ENCODE measurements at places on chromosomes 2 and 18. TPM values are rescaled to one million over a fixed set of nuclear protein-coding genes. Genes with fewer than 3 reads are reported as not detected.

Gene MCEE
- 56.1 TPM for total RNA-seq

Gene HOXD1
- total RNA-seq = 10.4 TPM

Gene ZNF236
- total RNA-seq = 7.2 TPM

Gene REG3A
- total RNA-seq = not detected

Gene HOXD13
- not detected for total RNA-seq

Gene LRRC30
- total RNA-seq = not detected

Gene ALK
- total RNA-seq = not detected

Gene ZSWIM2
- total RNA-seq = not detected

Gene VWA3B
- total RNA-seq = not detected

Gene SERPINB4
- not detected for total RNA-seq

Gene DUSP19
- 1.9 TPM for total RNA-seq

Gene SNORC
- 48.5 TPM for total RNA-seq

Gene ITGB1BP1
- 108 TPM for total RNA-seq

Gene CD207
- total RNA-seq = 0.27 TPM

Gene DSG2
- 23.3 TPM for total RNA-seq

Gene CAPN10
- 32.4 TPM for total RNA-seq

Gene POTEF
- total RNA-seq = 1.9 TPM

Gene CCDC85A
- not detected for total RNA-seq

Gene METAP1D
- 14.0 TPM for total RNA-seq

Gene CXCR1
- not detected for total RNA-seq

Gene KLHL29
- total RNA-seq = not detected

Gene LIMS3
- 0.69 TPM for total RNA-seq

Gene AGFG1
- total RNA-seq = 187 TPM

Gene LIMS4
- total RNA-seq = 1.1 TPM

Gene SMAD4
- 72.0 TPM for total RNA-seq

Gene AKAIN1
- total RNA-seq = not detected
